ENCODE measurements at places on chromosomes 5 and 9.

DNA sequence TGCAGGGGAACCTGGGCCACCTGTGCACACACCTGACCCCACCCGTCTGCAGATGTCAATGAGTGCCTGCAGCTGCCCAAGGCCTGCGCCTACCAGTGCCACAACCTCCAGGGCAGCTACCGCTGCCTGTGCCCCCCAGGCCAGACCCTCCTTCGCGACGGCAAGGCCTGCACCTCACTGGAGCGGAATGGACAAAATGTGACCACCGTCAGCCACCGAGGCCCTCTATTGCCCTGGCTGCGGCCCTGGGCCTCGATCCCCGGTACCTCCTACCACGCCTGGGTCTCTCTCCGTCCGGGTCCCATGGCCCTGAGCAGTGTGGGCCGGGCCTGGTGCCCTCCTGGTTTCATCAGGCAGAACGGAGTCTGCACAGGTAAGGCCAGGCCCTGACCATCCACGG, 14.5 kb upstream of the ASS1 start:
- no peak for DNase-seq

DNA sequence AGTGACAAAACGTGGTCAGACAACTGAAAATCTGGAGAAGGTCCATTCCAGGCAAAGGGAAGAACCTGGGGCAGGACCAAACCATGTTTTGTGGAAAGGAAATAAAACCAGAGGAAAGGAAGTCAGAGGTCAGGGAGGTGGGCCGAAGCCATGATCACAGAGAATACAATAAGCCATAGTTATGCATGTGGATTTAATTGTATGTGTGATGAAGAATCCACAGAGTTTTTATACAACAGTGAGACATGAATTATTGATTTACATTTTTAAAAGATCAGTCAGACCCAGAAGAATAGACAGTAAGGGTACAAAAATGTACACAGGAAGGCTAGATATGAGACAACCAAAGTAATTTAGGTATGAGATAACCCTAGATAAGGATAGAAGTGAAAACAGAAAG, 20.8 kb downstream of the TTC33 start:
- DNase-seq, result no peak

- DNase-seq, result peak; percentile 62
These were observed 4.5 kb downstream of the SLC36A1 start for GRCh38 chr5:151451626-151452520.

GRCh38 chr5:172356047-172356446, 72.5 kb upstream of the UBTD2 start:
- peak; percentile 32 for DNase-seq

- DNase-seq, result peak; percentile 30
These were observed 16.2 kb upstream of the TNIP1 start for GRCh38 chr5:151097061-151097460.

GRCh38 chr9:21709464-21710058, 92.9 kb upstream of the MTAP start:
- peak; percentile 82 for DNase-seq

GRCh38 chr5:1349246-1349645, 4.3 kb upstream of the CLPTM1L start:
- DNase-seq, result no peak

GRCh38 chr9:84502066-84502465, 161.5 kb upstream of the SLC28A3 start:
- peak; percentile 48 for DNase-seq

DNA sequence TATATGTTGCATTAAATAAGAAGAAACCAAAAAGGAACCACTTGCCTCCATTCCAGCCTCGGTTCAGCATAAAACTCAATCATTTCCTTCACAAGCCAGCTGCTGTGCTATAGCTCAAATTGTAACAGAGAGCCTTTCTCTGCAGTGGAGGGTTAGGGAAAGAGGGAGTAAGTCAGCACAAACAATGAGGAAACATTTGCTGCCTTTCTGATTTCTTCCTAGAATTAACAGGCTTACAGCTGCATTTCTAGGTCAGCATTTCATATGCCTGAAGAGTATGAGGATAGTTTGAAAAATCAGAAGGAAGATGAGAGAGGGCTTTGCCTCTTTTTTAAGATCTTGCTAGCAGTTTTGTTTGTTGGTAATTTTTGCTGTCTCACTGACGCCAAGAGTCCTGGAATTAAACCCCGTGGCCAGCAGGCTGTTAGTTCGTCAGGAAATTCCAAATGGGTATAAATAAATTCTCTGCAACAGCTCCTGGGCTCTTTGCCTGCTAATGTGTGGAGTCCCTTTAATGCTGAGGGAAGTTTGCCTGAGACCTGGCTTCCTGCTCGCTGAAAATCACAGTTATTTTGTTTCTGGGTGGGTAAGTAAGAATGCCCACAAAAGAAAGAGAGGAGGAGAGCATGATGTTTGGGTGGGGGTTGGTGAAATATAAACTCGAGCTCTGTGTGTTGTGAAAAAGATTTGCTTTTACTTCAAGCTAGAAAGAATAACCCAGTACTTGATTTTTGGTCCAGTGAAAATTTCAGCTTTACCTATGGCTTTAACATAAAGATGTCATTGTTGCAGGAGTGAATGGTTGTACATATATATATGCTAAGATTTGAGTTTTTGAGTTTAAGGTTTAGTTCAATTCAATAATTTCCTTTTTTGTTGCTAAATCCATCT, 148.1 kb upstream of the DMRT1 start:
- peak; percentile 44 for DNase-seq

DNA sequence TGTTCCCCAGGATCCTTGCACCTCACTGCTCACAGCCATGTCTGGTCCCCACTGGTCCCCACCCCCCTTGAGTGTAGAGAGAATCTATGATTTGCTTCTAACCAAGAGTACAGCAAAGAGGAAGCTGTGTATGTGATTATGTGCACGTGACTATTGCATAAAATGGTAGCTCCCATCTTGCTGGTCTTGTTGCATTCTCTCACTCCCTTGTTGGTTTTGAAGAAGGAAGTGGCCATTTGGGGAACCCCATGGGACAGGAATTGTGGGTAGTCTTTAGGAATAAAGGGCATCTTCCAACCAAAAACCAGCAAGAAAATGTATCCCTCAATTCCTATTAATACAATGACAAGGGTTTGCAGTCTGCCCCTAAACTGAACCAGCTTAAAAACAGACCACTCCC, 5.2 kb upstream of the FCN2 start:
- DNase-seq, result peak; percentile 64

DNA sequence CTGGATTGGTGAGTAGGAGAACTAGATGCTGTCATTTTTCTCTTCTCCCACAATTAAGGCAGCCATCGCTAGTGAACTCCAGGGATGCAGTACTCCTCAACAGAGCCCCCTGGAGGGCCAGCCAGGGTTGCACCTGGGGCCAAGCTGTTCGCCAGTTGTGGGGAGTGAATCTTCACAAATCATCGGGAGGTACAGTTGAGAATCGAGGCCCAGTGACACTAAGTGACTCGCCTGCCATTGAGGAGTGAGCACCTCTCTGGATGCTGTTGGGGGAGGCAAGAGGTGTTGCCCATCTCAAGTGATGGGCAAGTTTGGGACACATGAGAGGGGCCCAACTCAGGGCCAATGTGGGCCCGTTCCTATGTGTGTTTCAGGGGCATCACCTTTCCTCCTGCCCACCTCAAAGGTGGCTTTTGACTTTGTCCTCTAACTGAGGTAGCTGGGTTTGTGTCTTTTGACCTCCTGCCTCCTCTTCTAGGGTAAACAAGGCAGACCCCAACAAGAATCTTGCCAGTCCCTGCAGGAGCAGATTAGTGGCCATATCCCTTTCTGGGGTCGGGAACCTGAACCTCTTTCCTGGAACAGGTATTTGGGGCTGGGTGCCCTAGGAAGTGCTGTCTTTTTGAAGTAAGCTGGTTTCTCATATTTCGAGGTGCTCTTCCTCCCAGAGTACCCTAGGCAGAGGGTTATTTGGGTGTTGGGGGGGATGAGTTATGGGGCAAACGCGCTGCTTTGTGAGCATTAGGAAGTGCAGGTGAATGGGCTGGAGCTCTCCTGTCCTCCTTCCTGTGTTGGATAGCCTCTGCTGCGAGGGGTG, 181.2 kb downstream of the MACROH2A1 start:
- no peak for DNase-seq

GRCh38 chr5:61534481-61535267, 202.6 kb downstream of the ZSWIM6 start:
- no peak for DNase-seq

DNA sequence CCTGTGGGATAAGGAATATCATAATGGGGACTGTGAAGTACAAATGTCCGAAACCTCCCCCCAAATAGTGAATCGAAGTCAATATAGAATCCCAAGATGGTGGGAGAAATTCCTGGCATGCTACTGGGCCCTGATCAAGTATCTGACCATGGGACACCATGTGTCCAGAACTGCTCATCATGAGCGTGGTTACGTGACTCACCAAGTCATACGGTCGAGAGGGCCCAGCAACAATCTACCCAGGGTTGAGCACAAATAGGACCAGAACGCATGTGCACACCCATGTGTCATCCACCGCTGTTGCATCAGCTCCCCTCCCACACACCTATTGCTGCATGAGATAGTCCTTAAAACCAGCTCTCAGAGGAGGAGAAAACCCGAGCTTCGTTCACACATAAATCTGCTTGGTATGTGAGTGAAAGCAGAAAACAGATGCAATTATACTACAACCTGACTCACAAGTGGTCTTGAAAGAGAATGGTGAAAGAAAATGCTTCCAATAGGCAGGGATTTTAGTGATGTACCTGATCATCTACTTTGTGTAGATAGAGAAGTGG, 353.2 kb downstream of the CWC27 start:
- peak; percentile 76 for DNase-seq

- DNase-seq, result peak; percentile 75
These were observed 136.9 kb upstream of the FBN2 start for GRCh38 chr5:128674837-128675446.

DNA sequence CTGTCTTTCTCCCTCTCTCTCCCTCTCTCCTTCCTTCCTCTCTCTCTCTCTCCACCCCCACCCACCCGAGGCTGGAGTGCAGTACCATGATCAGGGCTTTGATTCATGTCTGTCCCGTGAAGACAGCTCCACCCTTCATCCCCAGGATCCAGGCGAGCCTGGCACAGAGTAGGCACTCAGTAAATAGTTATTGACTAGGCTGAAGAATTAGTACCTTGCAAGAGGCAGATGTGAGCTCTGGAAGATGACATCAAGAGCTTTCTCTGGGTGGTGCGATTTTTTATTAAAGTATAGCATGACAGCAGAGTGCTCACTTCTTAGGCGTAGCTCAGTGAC, 24.0 kb upstream of the WDR38 start:
- DNase-seq, result no peak

- DNase-seq, result peak; percentile 15
These were observed 15.8 kb downstream of the RICTOR start for GRCh38 chr5:39058178-39058921.

GRCh38 chr5:120605325-120606079, 141.4 kb downstream of the PRR16 start:
- DNase-seq, result no peak
